ENCODE measurements at places on chromosomes 3 and 15.

GRCh38 chr3:101381809-101382208 lies 61.4 kb upstream of the IMPG2 start:
- DNase-seq, result no peak

GRCh38 chr3:116563351-116563750 lies 118.1 kb upstream of the LSAMP start:
- DNase-seq, result no peak

GRCh38 chr15:84797212-84797611 lies 19.9 kb upstream of the ALPK3 start:
- no peak for DNase-seq

- peak; percentile 91 for DNase-seq
Measured at GRCh38 chr15:64894395-64895056, 17.2 kb upstream of the ANKDD1A start.
